Globus pallidus (tissue), 1 donor: ENCODE measurements at places on chromosomes 5 and 9.

GRCh38 chr5:40315126-40315525 is 364.6 kb upstream of the PTGER4 start:
- DNase-seq, result no peak

DNA sequence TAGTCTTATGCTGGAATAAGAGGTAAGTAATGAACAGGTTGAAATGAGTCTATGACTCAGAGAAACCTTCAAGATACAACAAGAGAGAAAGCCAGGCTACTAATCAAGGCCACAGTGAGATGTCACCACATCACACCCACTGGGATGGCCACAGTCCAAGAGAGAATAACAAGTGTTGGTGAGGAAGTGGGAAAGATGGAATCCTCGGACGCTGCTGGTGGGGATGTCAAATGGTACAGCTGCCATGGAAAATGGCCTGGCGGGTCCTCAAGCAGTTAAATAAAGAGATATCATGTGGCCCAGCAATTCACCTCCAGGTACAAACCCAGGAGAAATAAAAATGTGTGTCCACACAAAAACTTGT is 41.9 kb upstream of the NEURL1B start:
- DNase-seq, result no peak

DNA sequence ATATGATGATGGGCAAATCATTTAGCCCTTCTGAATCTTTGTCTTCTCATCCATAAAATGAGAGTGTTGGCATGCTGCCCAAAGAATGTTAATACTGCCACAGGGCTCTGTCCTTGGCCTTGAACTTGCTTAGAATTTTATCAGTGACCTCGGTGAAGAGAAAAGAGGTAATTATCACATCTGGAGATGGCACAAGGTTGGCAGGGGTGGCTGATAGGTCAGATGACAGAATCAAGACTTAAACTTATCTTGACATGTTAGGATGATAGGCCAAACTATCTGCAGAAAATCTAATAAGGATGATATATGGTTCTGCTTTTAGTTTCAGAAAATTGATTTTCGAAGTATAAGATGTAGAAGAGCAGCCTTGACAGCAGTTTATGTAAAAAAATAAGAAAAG is 599.1 kb upstream of the CLINT1 start:
- DNase-seq, result no peak

DNA sequence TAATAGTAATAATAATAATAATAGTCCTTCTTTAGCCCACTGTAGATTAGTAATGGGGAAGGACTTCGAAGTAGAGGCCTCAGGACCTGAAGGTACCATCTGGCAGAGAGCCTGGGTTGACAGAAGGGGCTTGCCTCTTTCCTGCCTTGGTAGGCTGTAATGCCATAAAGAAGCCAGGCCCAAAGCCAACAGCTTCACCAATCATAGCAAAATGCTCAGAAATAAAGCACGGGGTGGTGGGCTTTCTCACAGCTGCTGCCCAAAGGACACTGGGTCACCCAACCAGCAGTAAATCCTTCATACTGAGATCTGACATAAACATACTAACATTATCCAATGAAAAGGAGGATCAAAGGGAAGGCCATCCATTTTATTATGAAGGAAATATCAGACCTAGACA is 70.7 kb downstream of the SUSD1 start:
- no peak for DNase-seq
